GM23248 (cell line): ENCODE measurements at places on chromosomes 6 and 20. TPM values are rescaled to one million over a fixed set of nuclear protein-coding genes. Genes with fewer than 3 reads are reported as not detected.

GRCh38 chr6:42099340-42100028, 42.9 kb downstream of the C6orf132 start:
- no peaks in the 10 kb centered on the region for H3K27me3 ChIP-seq
- peak overlapping the region; percentile 41 for H3K4me3 ChIP-seq
- peak; percentile 88 for DNase-seq
- H3K27ac ChIP-seq, result peak overlapping the region; percentile 94
- H3K36me3 ChIP-seq, result no peaks in the 10 kb centered on the region

BMP5 gene
- total RNA-seq, result not detected in 2 replicates

- no peak overlapping the region for H3K4me3 ChIP-seq
- no peak for DNase-seq
- no peaks in the 10 kb centered on the region for H3K36me3 ChIP-seq
Measured at GRCh38 chr6:163198396-163198795, 216.1 kb upstream of the QKI start.

GRCh38 chr6:111002350-111002749, 20.5 kb downstream of the RPF2 start:
- H3K36me3 ChIP-seq, result peaks cover 23% of the 10 kb centered on the region; the same call in 1 of the 2 replicates
- no peaks in the 10 kb centered on the region for H3K4me1 ChIP-seq
- no peak overlapping the region for H3K27ac ChIP-seq
- no peak for DNase-seq
- H3K4me3 ChIP-seq, result no peak overlapping the region

DNA sequence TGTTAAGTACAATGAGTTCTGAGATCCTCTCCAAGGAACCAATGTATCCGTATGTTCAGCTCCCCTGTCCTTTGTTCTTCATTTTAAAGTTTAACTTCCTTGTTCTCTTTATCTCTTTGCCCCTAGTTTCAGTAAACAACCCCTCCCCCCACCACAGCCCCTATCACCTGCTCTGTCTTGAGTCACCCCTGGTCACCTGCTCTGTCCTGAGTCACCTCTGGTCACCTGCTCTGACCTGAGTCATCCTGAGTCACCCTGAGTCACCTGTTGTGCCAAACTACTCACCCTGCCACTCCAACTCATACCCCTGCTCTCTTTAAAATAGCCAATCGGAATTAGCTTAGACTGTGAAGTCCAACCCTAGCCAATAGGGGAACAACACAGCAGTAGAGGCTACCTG, 288.7 kb upstream of the CDYL start:
- H3K4me3 ChIP-seq, result no peak overlapping the region
- H3K27me3 ChIP-seq, result no peaks in the 10 kb centered on the region
- no peaks in the 10 kb centered on the region for H3K36me3 ChIP-seq
- no peaks in the 10 kb centered on the region for H3K4me1 ChIP-seq
- DNase-seq, result peak; percentile 27

DNA sequence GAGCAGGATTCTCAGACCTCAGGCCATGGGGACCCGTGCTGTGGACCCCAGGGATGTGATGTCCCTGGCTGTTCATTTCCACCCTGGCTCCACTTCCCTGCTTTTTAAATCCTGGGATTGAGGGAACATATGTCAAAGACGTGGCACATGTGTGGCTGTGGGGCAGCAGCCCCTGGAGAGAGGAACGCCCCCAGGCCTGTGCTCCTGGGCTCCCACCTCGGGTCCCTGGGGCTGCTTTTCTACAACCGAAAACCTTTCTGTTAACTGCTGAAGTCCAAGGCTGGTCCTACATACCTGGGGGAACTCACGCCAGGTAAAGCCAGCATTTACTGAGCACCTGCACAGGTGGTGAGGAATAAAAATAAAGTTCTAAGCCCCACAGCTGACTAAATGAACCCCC, 102.3 kb upstream of the FRMD1 start:
- no peaks in the 10 kb centered on the region for H3K4me1 ChIP-seq
- H3K4me3 ChIP-seq, result no peak overlapping the region

DNA sequence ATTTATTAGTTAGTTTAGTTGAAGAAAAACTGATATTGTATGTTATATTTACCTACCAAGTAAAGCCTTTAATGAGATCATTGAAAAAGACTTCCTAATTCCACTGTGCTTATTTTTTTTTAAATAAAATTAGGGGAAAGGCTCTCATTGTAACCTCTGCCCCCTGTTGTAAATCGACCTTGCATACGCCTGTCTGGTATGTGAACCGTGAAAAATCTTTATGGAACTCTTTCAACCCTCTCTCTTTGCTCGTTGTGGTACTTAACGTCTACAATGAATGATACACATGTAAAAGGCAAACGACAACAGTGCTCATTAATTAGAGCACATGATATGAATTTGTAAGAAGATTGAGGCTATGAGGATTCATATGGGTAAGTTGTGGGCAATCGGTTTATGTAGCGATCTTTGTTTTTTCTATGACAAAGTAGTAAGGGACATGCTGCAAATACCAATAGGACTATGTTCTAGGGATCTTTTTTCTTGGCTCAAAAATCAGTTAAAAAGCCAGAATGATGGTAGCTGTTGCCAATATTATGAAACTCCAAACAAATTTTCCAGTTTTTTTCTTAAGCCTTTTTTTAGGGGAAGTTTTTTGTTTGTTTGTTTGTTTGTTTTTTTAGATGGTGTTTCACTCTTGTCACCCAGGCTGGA, 119.0 kb upstream of the MCHR2 start:
- H3K4me3 ChIP-seq, result no peak overlapping the region
- H3K4me1 ChIP-seq, result peaks cover 8% of the 10 kb centered on the region
- H3K27ac ChIP-seq, result no peak overlapping the region

CDSN gene
- not detected in 2 replicates for total RNA-seq

DLK2 gene
- 0.51 and 0.76 TPM in 2 replicates for total RNA-seq

TM9SF4 gene
- 40.3 and 41.3 TPM in 2 replicates for total RNA-seq

CDYL gene
- 25.8 and 27.9 TPM in 2 replicates for total RNA-seq

DNA sequence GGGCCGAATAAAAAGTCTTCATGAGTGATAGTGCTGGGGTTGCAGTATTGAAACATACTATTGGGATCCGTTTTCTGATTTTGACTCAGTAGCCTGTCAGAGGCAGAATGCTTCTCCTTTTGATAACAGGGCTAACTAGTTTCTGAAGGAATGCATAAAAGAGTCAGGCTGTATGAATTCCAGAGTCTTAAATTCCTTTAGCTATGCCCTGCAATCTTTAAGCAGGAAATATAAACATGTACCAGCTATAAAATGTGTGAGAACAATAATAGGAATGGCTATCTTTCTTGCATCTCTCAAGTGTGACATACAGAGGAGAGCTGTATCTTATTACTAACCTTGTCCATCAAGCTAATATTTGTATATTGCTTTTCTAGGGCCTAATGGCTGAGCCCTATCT, 917.1 kb downstream of the KIF16B start:
- no peak overlapping the region for H3K4me3 ChIP-seq
- no peaks in the 10 kb centered on the region for H3K27me3 ChIP-seq
- H3K36me3 ChIP-seq, result no peaks in the 10 kb centered on the region
- DNase-seq, result no peak
- no peak overlapping the region for H3K27ac ChIP-seq
- peaks cover 9% of the 10 kb centered on the region for H3K4me1 ChIP-seq

DNA sequence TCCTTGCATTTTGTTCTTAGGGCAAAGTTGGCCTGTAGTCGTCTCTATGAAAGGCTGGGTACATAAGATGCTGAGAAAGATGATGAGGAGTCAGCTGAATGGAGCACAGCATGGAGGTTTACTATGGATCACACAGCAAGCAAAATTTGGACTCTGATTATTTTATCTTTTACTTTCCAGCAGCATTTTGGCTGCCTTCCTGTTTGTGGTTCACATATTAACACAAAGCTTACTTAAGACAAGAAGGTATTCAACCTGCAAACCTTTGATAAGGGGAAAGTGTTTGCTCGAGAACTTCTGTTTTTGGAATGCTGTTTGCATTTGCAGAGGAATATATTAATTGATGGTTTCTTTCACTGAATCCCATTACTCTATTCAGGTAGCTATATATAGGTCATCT, 103.1 kb upstream of the ENPP5 start:
- no peak overlapping the region for H3K27ac ChIP-seq
- no peaks in the 10 kb centered on the region for H3K27me3 ChIP-seq
- no peak for DNase-seq

B3GAT2 gene
- not detected in 2 replicates for total RNA-seq

DNA sequence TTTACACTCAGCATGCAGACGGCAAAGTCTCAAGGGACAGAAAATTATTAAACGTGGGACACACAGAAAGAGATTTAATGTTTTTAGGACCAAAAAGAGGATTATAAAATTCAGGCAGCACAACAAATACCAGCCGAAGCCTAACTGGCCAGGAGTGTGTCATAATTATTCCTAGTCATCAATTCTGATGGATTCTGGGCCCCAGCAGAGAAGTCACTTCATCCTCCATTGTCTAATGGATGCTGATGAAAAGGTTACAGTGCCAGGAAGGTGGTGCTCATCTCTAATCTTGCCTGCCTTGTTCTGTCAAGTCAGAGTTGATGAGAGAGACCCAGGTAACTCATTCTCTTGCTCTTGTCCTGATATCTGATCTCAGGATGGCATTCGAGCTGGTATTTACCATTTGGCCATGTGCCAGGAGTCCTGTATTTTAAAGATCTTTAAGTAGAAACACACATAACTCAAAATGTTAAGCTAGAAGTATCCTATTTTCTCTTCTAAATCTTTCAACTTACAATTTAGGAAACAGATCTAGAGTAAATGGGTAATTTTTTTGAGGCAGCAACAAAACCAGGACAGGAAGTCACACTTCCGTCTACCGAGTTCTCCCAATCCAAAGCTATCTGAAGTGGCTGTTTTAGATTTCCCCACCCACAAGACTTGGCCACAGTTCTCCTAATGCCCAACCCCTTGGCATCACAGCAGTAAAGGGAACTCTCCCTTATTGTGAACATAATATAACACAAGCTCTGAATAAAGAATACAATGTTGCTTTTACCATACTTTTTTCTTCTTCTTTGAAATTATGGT, 50.0 kb downstream of the ADAT2 start:
- H3K4me3 ChIP-seq, result no peak overlapping the region
- H3K27ac ChIP-seq, result no peak overlapping the region
- H3K27me3 ChIP-seq, result no peaks in the 10 kb centered on the region
- DNase-seq, result no peak

NUS1 gene
- 15.3 and 19.2 TPM in 2 replicates for total RNA-seq

IPCEF1 gene
- not detected in 2 replicates for total RNA-seq

DNA sequence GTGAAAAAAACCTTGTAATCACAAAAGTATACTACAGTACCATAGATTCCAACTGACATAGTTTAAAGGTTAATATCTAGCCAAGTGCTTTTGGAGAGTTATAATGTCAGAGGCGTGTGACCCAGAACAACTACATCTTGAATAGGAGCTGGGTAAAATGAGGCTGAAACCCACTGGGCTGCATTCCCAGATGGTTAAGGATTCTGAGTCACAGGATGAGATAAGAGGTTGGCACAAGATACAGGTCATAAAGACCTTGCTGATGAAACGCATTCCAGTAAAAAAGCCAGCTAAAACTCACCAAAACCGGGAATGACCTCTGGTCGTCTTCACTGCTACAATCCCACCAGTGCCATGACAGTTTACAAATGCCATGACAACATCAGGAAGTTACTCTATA, 22.4 kb upstream of the KIAA0408 start:
- DNase-seq, result peak; percentile 32
- no peaks in the 10 kb centered on the region for H3K27me3 ChIP-seq
- H3K27ac ChIP-seq, result no peak overlapping the region
- no peak overlapping the region for H3K4me3 ChIP-seq
- peaks cover 28% of the 10 kb centered on the region for H3K4me1 ChIP-seq

PDE7B gene
- 5.7 and 6.8 TPM in 2 replicates for total RNA-seq

- H3K4me1 ChIP-seq, result no peaks in the 10 kb centered on the region
- H3K27me3 ChIP-seq, result no peaks in the 10 kb centered on the region
- no peak for DNase-seq
- H3K27ac ChIP-seq, result no peak overlapping the region
- H3K36me3 ChIP-seq, result no peaks in the 10 kb centered on the region
Measured at GRCh38 chr6:155647354-155647753, 191.7 kb upstream of the NOX3 start.

- no peak overlapping the region for H3K27ac ChIP-seq
- no peaks in the 10 kb centered on the region for H3K36me3 ChIP-seq
- peaks cover 6% of the 10 kb centered on the region; the same call in 1 of the 2 replicates for H3K4me1 ChIP-seq
- H3K27me3 ChIP-seq, result no peaks in the 10 kb centered on the region
Measured at GRCh38 chr6:140105857-140106256, 731.4 kb upstream of the CITED2 start.

DNA sequence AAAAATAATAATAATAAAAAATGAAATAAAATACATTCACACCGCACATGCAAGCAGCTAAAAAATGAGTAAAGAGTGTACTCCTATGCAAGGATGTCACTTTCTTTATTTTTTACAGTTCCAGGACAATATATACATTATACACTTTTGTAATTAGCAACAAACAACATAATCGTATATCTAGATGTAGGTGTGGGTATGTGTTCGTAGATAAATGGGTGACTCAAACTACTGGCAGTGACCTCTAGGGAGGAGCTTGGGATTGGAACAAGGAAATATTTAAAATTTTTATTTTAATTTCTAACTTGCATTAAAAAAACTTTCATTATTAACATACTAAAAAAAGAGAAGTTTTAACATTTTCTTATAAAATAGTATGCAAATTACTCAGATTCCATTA, 86.1 kb upstream of the MYLIP start:
- H3K27ac ChIP-seq, result no peak overlapping the region
- H3K4me1 ChIP-seq, result no peaks in the 10 kb centered on the region
- H3K4me3 ChIP-seq, result no peak overlapping the region
- H3K27me3 ChIP-seq, result peaks cover 4% of the 10 kb centered on the region

- no peak overlapping the region for H3K4me3 ChIP-seq
- H3K27ac ChIP-seq, result peak overlapping the region; percentile 30; the same call in 1 of the 2 replicates
- H3K36me3 ChIP-seq, result peaks cover 75% of the 10 kb centered on the region
- H3K4me1 ChIP-seq, result peaks cover 16% of the 10 kb centered on the region; the same call in 1 of the 2 replicates
Measured at GRCh38 chr20:38536310-38536709, 44.7 kb upstream of the ADIG start.
